ENCODE measurements at places on chromosomes 16 and 17. TPM values are rescaled to one million over a fixed set of nuclear protein-coding genes. Genes with fewer than 3 reads are reported as not detected.

DNA sequence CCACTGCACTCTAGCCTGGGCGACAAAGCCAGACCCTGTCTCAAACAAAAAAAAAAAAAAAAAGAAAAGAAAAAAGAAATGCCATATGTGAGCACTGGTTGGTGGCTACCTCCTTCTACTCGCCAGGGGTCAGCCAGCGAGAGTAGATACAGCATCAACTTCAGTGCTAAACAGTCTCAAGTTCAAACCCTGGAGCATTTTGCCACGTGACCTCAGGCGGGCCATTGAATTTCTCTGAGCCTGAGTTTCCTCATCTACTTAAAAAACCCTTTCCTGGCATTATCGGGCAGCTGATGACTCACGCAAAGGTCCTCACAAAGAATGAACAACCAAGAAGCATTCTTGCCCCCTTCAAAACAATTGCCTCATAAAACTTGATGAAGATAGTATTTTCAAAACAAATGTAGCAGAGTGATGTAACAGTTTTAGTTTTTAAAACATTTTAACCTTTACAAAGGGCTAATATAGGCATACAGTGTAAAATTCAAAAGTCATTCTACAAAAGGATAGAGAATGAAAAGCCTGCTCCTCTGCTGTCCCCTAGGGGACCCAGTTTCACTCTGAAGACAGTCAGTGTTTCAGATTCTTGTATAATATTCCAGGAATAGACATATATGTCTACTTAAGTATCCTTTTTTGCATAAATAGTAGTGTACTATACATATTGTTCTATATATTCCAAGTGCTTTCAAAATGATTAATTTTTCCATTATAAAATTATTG is 28.4 kb downstream of the DNAH2 start:
- H3K36me3 ChIP-seq = no peaks in the 10 kb centered on the region
- peak; percentile 98 for DNase-seq
- H3K27me3 ChIP-seq = no peaks in the 10 kb centered on the region
- H3K4me1 ChIP-seq = peaks cover 17% of the 10 kb centered on the region

GRCh38 chr16:84044118-84044488 is 1.5 kb upstream of the SLC38A8 start:
- H3K4me1 ChIP-seq = no peaks in the 10 kb centered on the region
- no peak overlapping the region for H3K4me3 ChIP-seq
- H3K27me3 ChIP-seq = peaks cover 4% of the 10 kb centered on the region

GRCh38 chr17:9702482-9702881 is 57.2 kb downstream of the USP43 start:
- no peaks in the 10 kb centered on the region for H3K4me1 ChIP-seq
- no peaks in the 10 kb centered on the region for H3K27me3 ChIP-seq
- no peak overlapping the region for H3K4me3 ChIP-seq
- no peaks in the 10 kb centered on the region for H3K36me3 ChIP-seq
- DNase-seq = no peak

- peaks cover 95% of the 10 kb centered on the region for H3K27me3 ChIP-seq
- no peak within 1 kb of the TSS for H3K27ac ChIP-seq
- peaks cover 8% of the 10 kb centered on the region for H3K4me1 ChIP-seq
Measured at GRCh38 chr17:48722915-48723422, at the start of gene PRAC2. Gene PRAC2, plus strand, starts transcription at chr17:48723185. Its CDS starts 1,226 bp downstream, at chr17:48724411.

SLFN12 gene
- 42.6 TPM for total RNA-seq

DNA sequence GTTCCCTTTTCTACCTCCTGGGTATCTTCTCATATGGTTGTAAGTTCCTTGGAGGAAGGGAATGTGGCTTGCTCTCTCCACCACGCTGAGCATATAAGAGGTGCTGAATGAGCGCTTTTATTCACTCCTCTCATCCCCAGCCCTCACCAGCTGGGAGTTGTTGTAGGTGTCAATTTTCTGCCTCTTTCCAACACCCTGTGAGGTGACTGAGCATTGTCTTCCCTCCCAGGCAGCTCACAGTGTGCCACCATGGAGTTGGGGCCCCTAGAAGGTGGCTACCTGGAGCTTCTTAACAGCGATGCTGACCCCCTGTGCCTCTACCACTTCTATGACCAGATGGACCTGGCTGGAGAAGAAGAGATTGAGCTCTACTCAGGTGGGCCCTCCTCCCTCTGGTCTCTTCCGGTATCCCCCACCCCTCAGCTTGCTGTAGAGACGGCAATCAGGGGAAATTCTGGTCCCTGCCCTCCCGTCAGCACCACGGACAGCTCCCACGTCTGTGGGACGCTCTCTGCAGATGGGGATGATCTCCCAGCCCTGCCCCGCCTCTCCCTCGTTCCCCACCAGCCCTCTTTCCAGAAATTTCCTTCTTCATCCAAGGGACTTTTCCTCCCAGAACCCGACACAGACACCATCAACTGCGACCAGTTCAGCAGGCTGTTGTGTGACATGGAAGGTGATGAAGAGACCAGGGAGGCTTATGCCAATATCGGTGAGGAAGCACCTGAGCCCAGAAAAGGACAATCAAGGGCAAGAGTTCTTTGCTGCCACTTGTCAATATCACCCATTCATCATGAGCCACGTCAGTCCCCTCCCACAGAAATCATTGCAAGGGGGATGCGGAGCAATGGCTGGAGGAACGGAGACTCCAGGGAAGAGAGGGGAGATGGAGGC is 18.3 kb downstream of the CIITA start:
- no peaks in the 10 kb centered on the region for H3K4me1 ChIP-seq
- no peaks in the 10 kb centered on the region for H3K27me3 ChIP-seq
- H3K36me3 ChIP-seq = no peaks in the 10 kb centered on the region
- H3K4me3 ChIP-seq = no peak overlapping the region
- H3K27ac ChIP-seq = no peak overlapping the region

TSPAN10 gene
- 0.91 TPM for total RNA-seq

KRTAP9-2 gene
- total RNA-seq = not detected

EVPLL gene
- total RNA-seq = not detected

GRCh38 chr17:3879186-3879585 is 13.7 kb downstream of the CAMKK1 start:
- peaks cover 5% of the 10 kb centered on the region for H3K36me3 ChIP-seq
- no peaks in the 10 kb centered on the region for H3K4me1 ChIP-seq
- no peak overlapping the region for H3K27ac ChIP-seq
- DNase-seq = no peak
- no peak overlapping the region for H3K4me3 ChIP-seq

- no peaks in the 10 kb centered on the region for H3K27me3 ChIP-seq
- DNase-seq = peak; percentile 34
- no peaks in the 10 kb centered on the region for H3K36me3 ChIP-seq
- H3K4me3 ChIP-seq = peak overlapping the region; percentile 54
- H3K27ac ChIP-seq = no peak overlapping the region
Measured at GRCh38 chr16:56423584-56424403, 1.6 kb downstream of the AMFR start.

GRCh38 chr17:48578616-48579470 is 693 bp upstream of the HOXB4 start:
- H3K36me3 ChIP-seq = peaks cover 2% of the 10 kb centered on the region
- peaks cover 62% of the 10 kb centered on the region for H3K4me1 ChIP-seq
- H3K4me3 ChIP-seq = peak overlapping the region; percentile 51
- H3K27me3 ChIP-seq = no peaks in the 10 kb centered on the region
- DNase-seq = no peak

DNA sequence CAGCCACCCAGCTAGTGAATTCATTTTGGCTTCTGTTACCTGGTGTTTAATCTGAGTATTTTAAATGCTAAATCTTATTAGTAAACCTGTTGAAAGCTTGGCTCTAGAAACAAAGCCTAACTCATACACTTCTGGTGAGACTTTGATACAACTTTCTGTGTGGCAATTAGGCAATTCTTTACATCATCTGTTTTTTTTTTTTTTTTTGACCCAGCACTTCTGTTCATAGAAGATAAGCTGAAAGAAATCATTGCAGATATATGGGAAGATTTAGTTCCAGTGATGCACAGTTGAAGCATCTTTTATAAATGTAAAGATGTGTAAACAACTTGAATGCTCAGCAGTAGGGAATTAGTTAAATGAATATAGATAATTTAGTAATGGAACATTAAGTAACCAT is 21.7 kb upstream of the ABCC11 start:
- no peak overlapping the region for H3K4me3 ChIP-seq
- no peak for DNase-seq
- no peak overlapping the region for H3K27ac ChIP-seq
- no peaks in the 10 kb centered on the region for H3K27me3 ChIP-seq

GRCh38 chr16:57653936-57654335 is 14.2 kb upstream of the ADGRG3 start:
- no peak overlapping the region for H3K4me3 ChIP-seq
- H3K36me3 ChIP-seq = peaks cover 9% of the 10 kb centered on the region
- no peaks in the 10 kb centered on the region for H3K27me3 ChIP-seq
- H3K4me1 ChIP-seq = peaks cover 20% of the 10 kb centered on the region
- peak; percentile 70 for DNase-seq
- H3K27ac ChIP-seq = peak overlapping the region; percentile 28

ZG16B gene
- not detected for total RNA-seq

- H3K27ac ChIP-seq = no peak overlapping the region
- H3K27me3 ChIP-seq = no peaks in the 10 kb centered on the region
- H3K36me3 ChIP-seq = no peaks in the 10 kb centered on the region
- H3K4me3 ChIP-seq = no peak overlapping the region
- H3K4me1 ChIP-seq = no peaks in the 10 kb centered on the region
Measured at GRCh38 chr17:19805006-19805405, 56.9 kb upstream of the ALDH3A1 start.

DNA sequence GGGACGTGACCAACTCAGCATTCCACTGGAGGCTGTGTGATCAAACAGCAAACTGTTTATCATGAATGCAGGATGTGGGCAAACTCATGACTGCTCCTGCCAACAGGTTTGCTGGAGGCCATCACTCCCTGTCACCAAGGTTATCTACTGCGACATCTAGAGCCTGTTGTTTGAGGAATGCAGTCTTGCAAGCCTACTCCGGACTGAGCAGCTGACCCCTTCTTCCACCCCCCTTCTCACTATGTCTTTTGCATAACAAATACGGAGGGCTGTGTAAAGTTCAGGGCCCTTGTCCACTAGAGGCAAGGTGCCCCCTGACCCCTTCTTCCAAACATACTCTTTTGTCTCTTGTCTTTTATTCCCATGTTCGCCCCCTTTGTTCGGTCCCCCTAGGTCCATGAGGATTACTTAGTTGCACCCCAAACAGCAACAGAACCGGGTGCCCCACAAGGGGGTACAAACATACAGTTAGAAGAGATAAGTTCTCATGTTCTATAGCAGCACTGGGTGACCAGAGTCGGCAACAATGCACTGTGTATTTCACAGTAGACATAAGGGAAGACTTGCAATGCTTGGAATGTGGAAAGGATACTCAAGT is 28.7 kb downstream of the MEAK7 start:
- DNase-seq = no peak
- H3K27me3 ChIP-seq = no peaks in the 10 kb centered on the region
- no peaks in the 10 kb centered on the region for H3K4me1 ChIP-seq

TCAP gene
- total RNA-seq = 0.93 TPM

DNA sequence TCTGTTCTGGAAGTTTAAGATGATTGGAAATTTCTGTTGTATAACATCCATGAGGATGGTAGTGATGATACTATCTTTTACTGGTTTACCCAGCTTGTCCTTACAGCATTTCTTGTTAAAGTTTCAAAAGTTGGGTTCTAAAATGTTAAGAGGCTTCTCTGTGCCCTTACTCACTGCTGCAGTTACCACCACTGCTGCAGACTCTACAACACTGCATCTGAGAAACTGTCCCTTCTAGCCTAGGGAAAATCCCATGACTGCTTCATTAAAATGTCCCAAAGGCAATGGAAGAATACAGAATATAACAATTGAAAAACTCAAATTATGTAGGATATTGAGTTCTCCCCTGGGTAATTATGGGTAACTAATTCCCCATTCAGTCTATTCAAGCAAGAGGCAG is 3.8 kb upstream of the NSRP1 start:
- DNase-seq = no peak
- H3K27me3 ChIP-seq = no peaks in the 10 kb centered on the region
- H3K27ac ChIP-seq = no peak overlapping the region

GRCh38 chr16:84228256-84228838 is 11.5 kb downstream of the KCNG4 start:
- no peaks in the 10 kb centered on the region for H3K27me3 ChIP-seq
- peak; percentile 49 for DNase-seq
- peaks cover 5% of the 10 kb centered on the region for H3K4me1 ChIP-seq

DNA sequence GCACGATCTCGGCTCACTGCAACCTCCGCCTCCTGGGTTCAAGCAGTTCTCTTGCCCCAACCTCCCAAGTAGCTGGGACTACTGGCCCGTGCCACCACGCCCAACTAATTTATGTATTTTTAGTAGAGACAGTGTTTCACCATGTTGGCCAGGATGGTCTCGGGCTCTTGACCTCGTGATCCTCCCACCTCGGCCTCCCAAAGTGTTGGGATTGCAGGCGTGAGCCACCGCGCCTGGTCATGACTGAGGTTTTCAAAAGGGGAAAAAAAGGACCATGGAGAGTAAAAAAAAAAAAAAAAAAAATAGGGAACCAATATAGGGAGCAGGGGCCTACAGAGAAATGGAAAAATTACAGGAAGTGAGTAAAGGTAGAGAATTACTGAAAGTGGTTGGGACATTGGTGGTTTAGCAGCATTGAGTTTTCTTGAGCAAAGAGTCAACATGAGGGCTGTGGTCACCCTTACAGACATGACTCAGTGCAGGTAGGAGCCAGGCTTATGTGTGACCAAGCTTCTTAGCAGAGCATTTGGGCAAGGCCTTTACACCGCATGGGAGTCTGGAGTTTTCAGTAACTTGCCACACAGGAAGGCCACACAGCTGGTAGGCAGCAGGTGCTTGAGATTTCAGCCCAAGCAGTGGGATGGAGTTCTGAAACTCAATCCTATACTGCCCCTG is 447.3 kb downstream of the HS3ST3B1 start:
- H3K4me3 ChIP-seq = no peak overlapping the region
- no peak for DNase-seq
- H3K27ac ChIP-seq = no peak overlapping the region
- H3K36me3 ChIP-seq = no peaks in the 10 kb centered on the region
- H3K4me1 ChIP-seq = no peaks in the 10 kb centered on the region
- no peaks in the 10 kb centered on the region for H3K27me3 ChIP-seq

GRCh38 chr17:21214777-21215541 is 998 bp upstream of the TMEM11 start:
- H3K4me3 ChIP-seq = peak overlapping the region; percentile 96
- H3K27ac ChIP-seq = peak overlapping the region; percentile 77
- H3K27me3 ChIP-seq = no peaks in the 10 kb centered on the region
- H3K36me3 ChIP-seq = peaks cover 2% of the 10 kb centered on the region
- peaks cover 20% of the 10 kb centered on the region for H3K4me1 ChIP-seq
- no peak for DNase-seq

SPATA32 gene
- not detected for total RNA-seq

GRCh38 chr17:27816946-27817345 is 16.6 kb upstream of the NOS2 start:
- peaks cover 19% of the 10 kb centered on the region for H3K4me1 ChIP-seq
- no peak overlapping the region for H3K4me3 ChIP-seq
- H3K27ac ChIP-seq = peak overlapping the region; percentile 70
- no peaks in the 10 kb centered on the region for H3K36me3 ChIP-seq
- H3K27me3 ChIP-seq = no peaks in the 10 kb centered on the region
- DNase-seq = peak; percentile 6
